ENCODE measurements at places on chromosomes 5 and 9.

DNA sequence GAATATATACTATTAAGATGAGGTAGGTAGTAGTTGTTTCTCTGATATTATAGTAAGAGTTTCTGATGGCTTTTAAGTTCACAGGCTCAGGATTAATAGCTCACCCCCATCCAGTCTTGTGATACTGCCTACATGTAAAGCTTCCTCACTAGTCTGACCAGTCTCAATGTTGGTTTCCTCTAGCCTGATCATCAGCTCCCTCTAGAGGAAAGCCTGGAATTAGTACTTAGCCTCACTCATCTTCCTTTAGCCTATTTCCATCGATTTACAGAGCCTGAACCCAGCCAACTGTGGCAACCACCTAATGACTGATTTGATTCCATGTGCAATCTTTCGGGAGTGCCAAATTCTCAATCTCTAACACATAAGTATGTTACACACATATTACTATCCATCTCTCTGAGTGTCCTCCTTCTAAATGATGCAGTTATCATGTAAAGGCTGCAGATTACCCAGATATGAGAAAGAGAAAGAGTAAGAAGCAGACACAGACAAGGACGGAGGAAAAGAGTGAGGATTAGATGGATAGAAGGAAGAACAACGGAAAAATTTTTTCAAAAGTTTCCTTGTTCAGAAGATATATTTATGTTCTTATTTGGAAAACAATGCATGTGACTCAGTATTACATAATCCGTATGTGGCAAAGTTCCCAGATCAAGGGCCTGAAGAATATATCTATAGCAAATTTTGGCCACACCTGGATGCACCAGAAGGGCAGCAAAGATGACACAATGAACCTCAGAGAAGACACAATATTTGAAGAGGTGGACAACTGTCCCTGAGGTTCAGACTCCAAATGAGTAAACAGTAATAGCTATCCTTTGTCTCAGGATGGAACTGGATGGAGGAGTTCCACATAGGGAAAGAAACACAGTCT lies 333.7 kb downstream of the ELAVL2 start:
- peak; percentile 4 for DNase-seq

- DNase-seq, result no peak
Observed at GRCh38 chr5:151528153-151528552, 63.0 kb downstream of the FAT2 start.

- no peak for DNase-seq
Observed at GRCh38 chr5:74226716-74227485, 413.6 kb downstream of the ENC1 start.

GRCh38 chr9:4781408-4781807 lies 11.3 kb upstream of the RCL1 start:
- DNase-seq, result no peak

- no peak for DNase-seq
Observed at GRCh38 chr5:76326577-76327302, 76.3 kb upstream of the IQGAP2 start.

GRCh38 chr5:32057187-32058096 lies 116.7 kb downstream of the GOLPH3 start:
- DNase-seq, result no peak

DNA sequence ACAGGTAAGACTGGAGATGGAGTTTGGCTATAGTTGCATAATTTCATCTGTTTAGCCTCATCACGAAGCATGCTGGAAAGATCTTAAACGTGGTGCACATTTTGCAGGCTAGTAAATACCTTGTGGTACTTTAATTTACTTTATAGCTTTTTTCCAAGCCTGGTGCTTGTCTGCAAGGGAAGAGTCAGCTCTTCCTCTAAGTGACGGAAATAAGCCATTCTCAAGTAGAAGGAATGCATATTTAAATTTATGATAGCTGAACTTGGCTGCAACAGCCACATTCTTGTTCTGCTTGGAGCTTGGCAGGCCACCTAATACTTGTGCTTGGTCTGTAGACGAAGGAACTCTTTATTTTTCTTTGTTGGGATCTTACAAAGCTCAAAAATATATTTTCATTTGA lies 188.0 kb upstream of the PIK3R1 start:
- no peak for DNase-seq

- DNase-seq, result peak; percentile 78
Observed at GRCh38 chr9:36928670-36929349, 105.3 kb downstream of the PAX5 start.
